ENCODE measurements at places on chromosomes 4 and X. TPM values are rescaled to one million over a fixed set of nuclear protein-coding genes. Genes with fewer than 3 reads are reported as not detected.

The CXCL1 gene
- not detected for total RNA-seq

DNA sequence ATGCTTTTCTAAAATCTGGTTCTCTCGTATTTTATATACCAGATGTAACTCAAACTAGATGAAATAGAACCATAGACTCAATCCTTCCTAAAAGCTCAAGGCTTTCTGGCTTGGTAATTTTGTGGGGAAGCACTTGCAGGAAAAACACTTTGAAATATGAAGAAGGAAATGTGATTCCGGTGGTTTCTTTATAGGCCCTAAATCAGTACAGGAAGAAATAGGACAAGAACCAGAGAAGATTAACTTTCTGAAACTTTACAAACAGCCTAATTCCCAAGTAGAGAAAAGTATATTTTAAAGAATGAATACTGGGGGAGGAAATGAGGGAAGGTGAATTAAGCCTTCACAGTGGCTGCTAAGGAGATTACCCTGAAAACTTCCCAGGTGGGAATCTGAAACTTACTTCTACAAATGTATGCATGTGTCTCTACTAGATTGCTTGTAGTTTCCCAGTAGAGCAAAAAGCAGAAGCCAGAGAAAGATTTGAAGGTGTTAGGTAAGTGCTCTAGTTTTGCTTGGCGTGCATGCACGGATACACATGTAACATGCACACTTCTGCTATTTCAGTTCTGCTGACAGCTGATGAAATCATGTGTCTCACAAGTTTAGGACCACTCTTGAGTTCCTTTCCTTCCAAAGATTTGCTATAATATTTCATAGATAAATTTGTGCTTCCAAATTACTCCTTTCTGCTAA lies 92.1 kb downstream of the AFF1 start:
- DNase-seq, result no peak

GRCh38 chr4:82090717-82091116 lies 283.1 kb downstream of the HNRNPD start:
- no peak for DNase-seq

The CCDC149 gene
- total RNA-seq, result not detected

GRCh38 chr4:164876700-164877324 lies at the start of gene APELA:
TSS of gene APELA (plus strand) at chr4:164877178. CDS start at chr4:164877332, 154 bp downstream.
- no peak for DNase-seq

- no peak for DNase-seq
These were observed 66.7 kb upstream of the PRPS1 start for GRCh38 chrX:107561468-107562215.

DNA sequence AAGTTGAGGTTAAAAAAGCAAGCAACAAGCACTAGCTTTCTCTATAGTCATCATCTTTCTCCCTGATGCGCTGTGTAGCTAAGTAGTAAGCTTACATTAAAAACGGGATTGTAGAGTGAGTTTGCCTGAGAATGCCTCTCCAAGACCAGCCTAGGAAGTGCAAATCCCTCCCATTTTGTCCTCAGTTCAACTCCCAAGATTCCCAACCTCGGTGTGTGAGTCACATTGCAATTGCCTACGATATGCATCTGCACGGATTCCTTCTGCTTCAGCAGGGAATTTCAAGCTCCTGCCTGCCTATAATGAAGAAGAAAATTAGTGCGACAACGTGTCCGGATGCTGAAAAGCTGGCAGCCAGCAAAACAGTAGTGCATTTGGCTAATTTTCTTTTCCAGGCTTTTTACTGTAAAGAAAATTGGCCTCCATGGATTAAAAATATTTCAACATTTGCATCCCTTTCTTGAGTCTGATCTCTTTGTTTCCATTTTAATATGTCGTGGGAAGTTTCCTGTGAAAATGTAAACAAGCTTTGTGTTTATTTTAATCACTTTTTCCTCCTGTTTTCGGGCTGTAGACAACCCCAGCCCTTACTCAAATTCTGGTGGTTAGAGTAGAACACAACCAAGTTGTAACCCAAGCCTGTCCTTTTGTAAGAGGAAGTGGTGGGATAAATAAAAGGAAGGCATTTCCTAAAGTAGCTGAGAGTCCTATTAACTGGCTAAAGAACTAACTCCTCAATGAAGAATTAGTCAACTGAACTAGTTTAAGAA lies 58.4 kb upstream of the TET2 start:
- DNase-seq, result no peak

DNA sequence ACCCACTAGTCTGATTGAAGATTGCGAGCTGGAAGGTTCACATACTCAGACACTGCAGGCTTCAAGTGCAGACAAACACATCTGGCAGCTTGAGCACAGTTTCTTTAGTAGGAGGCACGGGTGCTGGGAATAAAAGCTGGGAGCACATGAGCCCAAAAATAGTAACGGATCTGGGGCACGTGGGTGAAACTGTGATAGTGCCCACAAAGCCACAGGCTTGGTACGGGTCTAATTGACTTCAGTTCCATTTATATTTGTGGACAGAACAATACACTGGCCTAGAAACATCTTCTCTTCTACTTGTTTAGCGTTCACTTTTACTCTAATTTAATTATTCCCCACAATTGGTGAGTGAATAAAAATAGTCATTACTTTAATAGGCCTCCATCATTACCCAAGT lies 2370.7 kb downstream of the PCDH7 start:
- DNase-seq, result no peak

GRCh38 chr4:134001057-134001456 lies 200.5 kb downstream of the PABPC4L start:
- no peak for DNase-seq

GRCh38 chrX:132664273-132664672 lies 175.4 kb upstream of the MBNL3 start:
- DNase-seq, result no peak

The SYNPO2 gene
- total RNA-seq, result 1.2 TPM

GRCh38 chrX:114985967-114986592 lies 31.3 kb downstream of the IL13RA2 start:
- no peak for DNase-seq

- DNase-seq, result no peak
These were observed 46.9 kb upstream of the YTHDC1 start for GRCh38 chr4:68396756-68397155.

DNA sequence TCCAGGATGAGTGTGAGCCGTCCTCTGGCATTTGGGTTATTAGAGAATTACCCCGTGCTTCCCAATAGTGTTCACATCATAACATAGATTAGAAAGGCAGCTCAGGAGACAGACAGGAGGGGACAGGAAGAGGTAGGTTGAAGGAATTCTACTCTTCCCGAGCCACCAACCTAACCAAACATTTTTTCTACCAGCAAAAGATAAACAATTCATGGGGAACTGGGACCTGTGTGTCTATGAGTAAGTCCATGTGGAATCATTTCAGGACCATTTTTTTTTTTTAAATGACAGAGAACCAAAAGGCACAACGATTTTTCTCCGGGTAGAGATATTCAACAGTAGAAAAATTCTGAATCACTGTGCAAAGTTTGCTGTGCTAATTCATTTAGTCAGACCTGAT lies 174.2 kb upstream of the ETNPPL start:
- DNase-seq, result no peak

The GRIPAP1 gene
- 91.2 TPM for total RNA-seq

GRCh38 chrX:115525486-115525885 lies 35.5 kb upstream of the PLS3 start:
- no peak for DNase-seq

DNA sequence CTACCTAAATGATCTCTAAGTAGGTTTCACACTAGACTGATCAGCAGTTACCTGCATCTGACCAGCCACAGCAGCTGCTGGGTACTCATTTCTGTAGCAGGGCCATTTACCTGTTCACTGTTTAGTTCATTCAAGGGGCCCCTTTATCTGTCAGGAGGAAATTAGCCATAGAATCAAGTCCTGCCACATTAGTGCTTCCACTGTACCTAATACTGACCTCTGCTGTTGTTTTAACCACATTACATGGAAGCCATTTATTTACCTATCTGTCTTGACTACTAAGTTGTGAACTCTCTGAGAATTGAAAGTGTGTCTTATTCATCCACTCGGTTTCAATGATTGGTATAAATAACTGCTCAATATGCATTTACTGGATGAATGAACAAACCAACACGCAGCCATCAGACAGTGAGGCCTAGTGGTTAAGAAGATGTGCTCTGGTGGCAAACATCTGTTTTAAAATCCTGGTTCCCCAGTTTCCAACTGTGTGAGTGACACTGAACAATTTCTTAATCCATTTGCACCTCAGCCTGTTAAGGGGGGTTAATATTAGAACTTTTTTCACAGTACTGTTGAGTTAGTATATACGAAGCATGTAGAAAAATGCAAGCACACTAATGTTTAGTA lies 30.0 kb upstream of the ANXA5 start:
- peak; percentile 35 for DNase-seq

DNA sequence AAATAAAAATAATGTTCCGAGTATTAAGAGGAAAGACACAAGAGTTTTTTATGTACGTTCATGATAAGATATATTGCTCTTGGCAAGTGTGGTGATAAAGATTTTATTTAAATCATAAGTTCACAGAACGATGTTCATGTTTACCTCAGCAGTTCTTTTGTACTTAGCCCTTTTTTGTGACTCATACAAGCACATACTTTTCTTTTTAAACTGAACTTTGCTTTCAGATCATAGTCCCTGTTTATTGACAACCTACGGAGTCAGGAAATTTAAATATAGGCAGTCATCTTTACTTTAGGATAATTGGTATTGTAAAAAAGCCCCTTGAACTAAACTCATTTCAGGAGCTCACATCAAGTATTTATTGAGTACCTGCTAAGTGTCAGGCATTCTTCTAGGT lies 1.3 kb upstream of the CTSO start:
- no peak for DNase-seq

GRCh38 chrX:11137543-11138139 lies 26.5 kb downstream of the HCCS start:
- peak; percentile 19 for DNase-seq

DNA sequence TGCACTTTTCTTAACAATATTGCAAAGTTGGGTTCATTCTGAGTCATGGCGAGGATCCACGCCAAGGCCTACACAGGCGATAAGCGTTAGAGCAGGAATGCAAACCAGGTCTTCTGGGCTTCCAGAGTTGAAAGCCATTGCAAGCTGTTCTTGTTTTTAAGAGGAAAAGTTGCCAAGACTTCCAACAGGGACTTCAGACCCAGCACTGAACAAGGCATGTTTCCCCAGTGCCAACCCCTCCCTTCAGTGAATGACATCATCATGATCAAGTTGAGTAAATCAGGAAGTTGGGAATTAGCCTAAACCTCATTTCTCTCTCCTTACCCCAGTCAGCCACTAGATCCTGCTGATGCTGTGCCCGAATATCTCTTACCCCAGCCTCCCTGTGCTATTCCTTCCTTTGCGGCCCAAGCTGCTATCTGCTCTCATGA lies 355.1 kb downstream of the HS3ST1 start:
- no peak for DNase-seq

The KLKB1 gene
- total RNA-seq, result 0.52 TPM

The NAT8L gene
- not detected for total RNA-seq

DNA sequence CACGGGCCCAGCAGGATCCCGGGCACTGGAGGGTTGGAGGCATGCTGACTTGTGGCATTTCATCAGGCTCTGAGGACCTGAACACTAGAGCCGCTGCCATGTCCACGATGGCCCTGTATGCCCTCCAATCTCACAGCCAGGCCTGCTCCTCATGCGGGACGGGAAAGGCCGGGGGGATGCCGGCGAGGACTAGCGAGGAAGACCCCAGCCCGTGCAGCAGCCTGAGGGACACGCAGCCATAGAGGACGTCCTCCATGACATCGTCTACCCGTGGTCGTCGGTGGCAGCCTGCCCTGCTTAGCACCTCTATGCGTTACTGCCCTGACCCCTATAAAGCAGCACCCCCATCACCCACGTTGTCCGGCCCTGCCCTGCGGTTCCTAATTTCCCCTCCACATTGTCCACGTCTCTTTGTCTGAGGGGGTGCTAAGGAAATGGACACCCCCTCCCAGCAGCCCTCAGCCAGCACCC lies 32.6 kb downstream of the HMX1 start:
- no peak for DNase-seq

DNA sequence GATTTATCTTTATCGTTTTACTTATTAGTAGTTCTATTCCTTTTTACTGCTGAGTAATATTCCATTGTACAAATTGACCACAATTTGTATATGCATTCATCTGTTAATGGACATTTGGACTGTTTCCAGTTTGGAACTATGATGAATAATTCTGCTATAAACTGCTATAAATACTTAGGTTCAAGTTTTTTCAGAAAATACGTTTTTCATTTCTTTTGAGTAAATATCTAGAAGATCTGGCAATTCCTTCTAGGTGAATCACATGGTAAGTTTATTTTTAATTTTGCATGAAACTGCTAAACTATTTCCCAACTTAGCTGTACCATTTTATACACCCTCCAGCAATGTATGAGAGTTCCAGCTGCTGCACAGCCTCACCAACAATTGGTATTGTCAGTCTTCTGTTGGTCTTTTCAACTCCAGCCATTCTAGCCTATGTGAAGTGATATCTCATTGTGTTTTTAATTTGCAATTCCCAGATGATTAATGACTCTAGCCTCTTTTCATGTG lies 22.2 kb downstream of the LIN54 start:
- no peak for DNase-seq

The ADGRG2 gene
- total RNA-seq, result not detected

DNA sequence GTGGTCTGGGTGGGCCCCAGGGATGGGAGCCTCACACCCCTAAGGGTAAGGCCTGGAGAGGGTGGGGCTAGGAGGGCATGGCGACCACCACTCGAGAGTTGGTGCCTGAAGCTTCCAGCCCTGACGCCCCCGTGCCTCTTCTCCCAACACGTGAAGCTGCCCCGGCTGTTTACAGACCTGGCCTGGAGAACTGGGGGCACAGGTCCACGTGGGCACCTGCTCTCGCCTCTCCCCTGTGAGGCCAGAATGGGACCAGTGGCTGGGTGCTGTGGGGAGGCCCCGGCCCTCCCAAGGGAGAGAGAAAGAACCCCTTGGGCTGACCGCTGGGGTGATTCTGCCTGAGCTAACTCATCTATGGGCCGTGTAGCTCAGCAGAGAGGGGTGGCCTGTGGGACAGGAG lies 15.5 kb downstream of the NAT8L start:
- DNase-seq, result no peak

DNA sequence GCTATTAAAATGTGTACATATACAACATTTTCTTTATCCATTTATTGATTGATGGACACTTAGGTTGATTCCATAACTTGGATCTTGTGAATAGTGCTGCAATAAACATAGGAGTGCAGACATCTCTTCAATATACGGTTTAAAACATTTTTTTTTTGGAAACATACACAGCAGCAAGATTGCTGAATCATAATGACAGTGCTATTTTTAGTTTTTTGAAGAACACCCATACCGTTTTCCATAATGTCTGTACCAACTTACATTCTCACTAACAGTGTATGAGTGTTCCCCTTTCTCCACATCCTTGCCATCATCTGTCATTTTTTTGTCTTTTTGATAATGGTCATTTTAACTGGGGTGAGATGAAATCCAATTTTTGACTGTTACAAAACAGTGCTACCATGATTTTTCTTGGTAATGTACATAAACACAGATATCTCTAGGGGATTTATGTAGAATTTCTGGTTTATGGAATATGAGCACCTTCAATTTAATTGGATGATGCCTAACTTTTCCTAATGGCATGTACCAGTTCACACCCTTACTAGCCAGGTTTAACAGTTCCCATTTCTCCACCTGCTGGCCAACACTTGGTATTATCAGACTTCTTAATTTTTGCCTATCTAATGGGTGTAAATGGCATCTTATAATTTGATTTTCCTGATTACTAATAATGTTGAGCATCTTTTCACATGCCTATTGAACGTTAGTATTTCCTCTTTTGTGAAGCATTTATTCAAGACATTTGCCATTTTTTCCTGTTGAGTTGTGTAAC lies 21.0 kb upstream of the TMSB15B start:
- DNase-seq, result peak; percentile 16
